PC-9 (cell line): ENCODE measurements at places on chromosomes 5 and 9.
A peak's percentile ranks its signal among the peaks of the same experiment; 100 is the strongest.

DNA sequence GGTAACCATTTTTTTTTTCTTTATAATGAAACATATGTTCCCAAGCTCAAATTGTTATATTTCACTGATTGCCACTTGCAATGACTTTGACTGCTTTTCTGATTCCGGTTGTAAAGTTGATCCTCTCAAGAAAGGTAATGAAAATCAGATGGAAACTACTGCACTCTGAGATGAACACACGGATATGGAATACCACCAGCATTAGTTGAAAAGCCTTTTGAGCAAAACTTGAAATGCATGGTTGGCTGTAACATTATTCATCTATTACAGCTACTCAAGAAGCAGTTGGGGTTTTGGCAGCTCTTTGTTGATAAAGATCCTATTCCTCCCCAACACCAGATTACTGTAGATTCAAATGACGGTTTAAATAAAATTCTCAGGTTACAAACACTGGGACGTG, 591.6 kb upstream of the DMAC1 start:
- no peak for DNase-seq

- DNase-seq, result no peak
These were observed 290.1 kb upstream of the WWC1 start for GRCh38 chr5:168001318-168001717.

- DNase-seq, result no peak
These were observed 16.5 kb upstream of the STXBP1 start for GRCh38 chr9:127595611-127596010.

GRCh38 chr5:36739751-36740221, 133.4 kb downstream of the SLC1A3 start:
- DNase-seq, result peak; percentile 85

DNA sequence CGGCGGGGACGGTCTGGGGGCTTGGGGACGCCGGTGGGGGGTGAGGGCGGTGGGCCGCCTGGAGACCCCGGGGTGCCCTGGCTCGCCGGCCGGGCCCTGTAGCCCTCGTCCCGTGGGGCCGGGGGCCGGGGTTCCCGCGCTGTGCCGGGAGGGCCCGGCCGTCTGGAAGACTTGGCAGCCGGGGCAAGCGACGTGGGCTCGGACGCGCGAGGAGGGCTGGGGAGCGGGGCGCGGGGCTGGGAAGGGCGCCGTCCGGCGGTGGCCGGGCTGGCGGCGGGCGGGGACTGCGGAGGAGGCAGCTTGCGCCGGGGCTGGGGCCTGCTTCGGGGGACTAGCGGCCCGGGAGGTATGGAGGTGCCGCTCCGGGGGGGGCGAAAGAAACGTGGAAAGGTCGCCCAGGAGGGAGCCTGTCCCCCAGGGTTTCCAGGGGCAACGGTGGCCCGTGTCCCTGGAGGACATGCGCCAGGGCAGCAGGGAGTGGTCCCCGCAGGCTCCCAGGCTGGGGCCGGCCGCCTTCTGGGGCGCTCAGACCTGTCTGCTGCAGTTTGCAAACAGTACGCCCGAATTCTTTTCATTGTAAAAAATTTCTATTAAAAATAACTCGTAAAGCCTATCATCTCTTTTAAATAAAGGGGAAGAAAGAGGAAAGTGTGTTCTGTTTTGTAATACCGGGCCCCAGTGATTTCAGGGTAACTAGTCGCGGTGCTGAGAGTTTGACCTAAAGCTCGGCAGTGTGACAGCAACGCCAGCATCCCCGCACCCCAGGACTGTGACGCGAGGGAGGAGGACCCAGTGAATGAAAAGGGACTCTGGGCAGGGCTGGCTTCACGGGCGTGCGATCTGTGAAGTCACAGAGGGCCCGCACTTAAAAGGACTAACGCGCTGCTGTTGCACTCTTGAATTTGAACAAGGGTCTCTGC, 752 bp upstream of the ANKH start:
- DNase-seq, result no peak

DNA sequence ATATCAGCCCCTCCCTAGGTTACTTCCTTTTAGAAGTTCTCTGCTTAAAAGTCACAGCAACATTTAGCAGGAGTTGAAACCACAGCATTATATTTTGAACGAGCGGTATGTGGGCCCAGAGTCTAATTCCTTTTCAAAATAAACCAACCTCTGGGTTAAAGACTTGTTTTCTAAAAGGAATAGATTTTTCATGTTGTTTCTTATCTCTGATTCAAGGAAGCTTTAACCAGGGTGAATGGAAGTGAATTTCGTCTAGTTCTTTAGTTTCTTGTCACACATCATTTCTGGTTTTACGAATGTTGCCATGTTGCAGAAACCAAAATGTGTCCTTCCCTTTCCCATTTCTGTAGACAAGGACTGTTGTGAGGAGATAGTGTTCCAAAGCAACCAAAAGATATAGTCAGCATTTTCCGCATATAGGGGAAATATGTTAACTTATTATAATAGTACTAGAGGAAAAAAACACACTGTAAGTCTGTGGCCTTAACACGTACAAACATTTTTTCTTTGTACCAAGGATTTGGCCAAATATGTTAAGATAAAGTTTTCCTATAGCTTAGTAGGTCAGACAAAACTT, 142.4 kb downstream of the PCSK5 start:
- no peak for DNase-seq

GRCh38 chr9:28389411-28389810, 816.1 kb upstream of the C9orf72 start:
- DNase-seq, result no peak

- no peak for DNase-seq
These were observed 10.1 kb downstream of the IFNA5 start for GRCh38 chr9:21294904-21295538.

- no peak for DNase-seq
These were observed 11.0 kb upstream of the PCDHB15 start for GRCh38 chr5:141234109-141234667.

- DNase-seq, result no peak
These were observed 37.7 kb downstream of the UBAP2 start for GRCh38 chr9:34010979-34011378.

GRCh38 chr5:37132646-37133045, 116.5 kb downstream of the CPLANE1 start:
- no peak for DNase-seq

DNA sequence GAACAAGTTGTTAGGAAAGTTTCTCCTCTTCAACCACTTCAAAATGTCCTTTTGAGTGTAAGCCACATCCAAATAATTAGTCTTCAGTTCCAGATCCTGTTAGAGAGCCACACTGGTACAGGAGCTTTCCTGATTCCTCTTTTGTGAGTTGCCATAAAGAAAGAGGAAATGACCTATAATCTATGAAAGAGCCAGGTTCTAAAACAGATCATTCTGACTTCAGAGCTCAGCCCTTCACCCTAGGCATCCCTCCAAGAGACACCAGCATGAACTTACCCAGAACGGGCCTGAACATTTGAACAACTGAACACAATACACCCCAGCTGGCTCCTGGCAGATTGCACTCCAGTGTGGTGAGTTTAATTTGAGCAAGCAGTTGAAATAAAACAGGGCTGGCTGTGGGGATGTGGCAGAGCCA, 25.7 kb downstream of the SLC1A1 start:
- DNase-seq, result no peak

GRCh38 chr9:2817999-2818803, 25.7 kb downstream of the PUM3 start:
- no peak for DNase-seq

DNA sequence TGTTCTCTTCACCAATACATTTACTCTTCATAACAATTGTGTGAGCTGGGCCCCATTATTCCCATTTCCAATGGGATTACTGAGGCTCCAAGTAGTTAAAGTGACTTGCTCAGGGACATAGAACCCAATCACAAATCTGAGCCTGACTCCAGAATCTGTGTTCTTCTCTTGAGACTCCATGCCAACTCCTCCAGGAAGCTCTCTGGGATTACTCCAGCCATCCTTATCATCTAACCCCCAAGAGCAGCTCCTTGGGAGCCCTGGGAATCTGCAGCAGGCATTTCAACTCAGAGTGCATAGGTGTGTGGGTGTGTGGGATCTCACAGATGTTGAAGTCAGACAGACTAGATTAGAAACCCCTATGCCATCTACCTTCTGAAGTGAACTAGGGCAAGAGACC, 131.4 kb upstream of the BOD1 start:
- no peak for DNase-seq

DNA sequence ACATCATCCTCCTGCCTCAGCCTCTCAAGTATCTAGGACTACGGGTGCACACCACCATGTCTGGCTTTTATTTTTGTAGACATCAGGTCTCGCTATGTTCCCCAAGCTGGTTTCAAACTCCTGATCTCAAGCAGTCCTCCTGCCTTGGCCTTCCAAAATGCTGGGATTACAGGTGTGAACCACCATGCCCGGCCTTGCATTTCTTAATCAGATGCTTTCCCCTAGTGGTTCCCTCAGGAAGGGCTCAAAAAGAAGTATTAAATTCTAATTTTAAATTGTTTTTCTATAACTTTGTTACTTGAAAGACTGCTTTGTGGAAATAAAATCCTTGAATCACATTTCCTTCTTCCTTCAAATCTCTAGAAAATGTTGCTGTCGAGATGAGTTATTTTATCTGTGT, 79.5 kb upstream of the ROR2 start:
- DNase-seq, result no peak

GRCh38 chr5:171269717-171270116, 39.3 kb upstream of the TLX3 start:
- no peak for DNase-seq

- no peak for DNase-seq
These were observed 108.7 kb downstream of the CFAP90 start for GRCh38 chr5:7742241-7742656.

GRCh38 chr5:90055831-90056328, 353.7 kb downstream of the CETN3 start:
- DNase-seq, result no peak

DNA sequence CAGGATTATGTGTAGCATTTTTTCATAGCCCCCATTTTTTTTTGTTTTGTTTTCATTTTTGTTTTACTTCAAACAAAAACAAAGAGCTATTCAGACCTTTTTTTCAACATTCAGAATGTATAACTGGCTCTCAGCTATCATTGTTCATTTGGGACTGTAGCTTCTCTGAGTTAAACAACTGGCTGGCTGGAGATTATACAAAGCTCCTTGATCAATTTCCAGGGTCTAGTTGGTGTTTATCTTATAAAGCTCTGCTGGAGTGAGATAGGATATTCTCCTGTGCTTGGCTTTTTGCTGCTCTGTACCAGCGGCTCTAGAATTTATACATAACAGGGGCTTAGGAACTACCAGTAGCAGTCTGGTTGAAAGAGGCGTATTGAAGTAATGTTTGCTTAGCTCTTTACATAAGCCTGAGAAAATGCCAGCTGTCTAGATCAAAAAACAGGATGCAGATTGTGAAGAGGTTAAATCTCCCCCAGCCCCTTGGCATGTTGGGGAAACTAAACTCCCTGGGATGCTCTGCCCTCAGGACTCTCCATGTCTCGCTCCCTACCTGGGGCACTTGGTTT, 15.2 kb downstream of the GARNL3 start:
- DNase-seq, result no peak

GRCh38 chr9:8718121-8718725, 918.6 kb upstream of the DMAC1 start:
- no peak for DNase-seq

GRCh38 chr5:156191547-156191946, 135.4 kb upstream of the SGCD start:
- no peak for DNase-seq

GRCh38 chr9:111940697-111941096, 44.1 kb downstream of the UGCG start:
- DNase-seq, result no peak
